D721Med (cell line): ENCODE measurements at places on chromosomes 16 and 17.

DNA sequence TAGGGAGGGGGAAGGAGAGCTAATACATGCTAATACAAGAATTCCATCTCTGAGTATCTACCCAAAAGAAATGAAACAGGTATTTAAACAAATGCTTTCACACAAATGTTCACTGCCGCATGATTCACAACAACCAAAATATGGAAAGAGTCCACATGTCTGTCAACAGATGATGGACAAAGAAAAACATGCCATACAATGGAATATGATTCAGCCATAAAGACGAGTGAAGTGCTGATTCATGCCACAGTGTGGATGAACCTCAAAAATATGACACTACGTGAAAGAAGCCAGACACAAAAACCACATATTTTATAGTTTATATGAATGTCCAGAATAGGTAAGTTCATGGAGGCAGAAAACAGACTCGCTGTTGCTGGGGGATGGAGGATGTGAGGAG lies 321.4 kb downstream of the FOXL1 start:
- no peak for DNase-seq

GRCh38 chr17:69043098-69043734 lies 17.5 kb downstream of the ABCA9 start:
- DNase-seq, result no peak

DNA sequence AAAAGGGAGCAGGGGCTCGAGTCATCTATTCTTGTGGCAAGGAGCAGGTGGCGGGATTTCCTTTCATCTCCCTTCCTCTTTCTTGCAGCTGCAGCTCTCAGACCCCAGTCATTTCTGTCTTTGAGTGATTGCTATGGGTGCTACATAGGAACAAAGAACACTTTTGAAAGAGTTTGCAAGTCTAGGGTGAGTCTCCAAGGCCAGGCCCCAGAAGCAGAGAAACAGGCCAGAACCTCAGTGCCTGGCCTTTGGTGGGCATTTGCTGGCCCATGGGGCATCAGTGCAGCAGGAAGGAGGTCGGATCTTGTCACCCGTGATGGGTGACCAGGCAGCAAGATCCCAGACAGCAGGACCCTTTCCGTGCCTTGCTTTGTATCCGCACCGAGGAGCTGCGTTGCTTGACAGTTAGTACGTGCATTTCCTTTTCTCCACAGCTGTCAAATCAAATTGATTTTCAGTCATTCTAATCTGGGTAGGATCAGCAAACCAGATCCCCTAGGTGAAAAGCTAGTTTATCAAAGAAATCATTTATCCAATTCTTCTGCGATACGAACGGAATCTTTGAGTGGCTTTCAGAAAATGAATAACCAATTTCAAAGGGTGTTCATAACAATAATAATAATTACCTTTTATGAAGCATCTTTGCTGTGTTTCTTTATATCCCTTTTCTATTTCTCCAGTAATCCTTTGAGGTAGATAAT lies 244.6 kb upstream of the MAF start:
- no peak for DNase-seq

GRCh38 chr17:61380217-61380835 lies 19.3 kb upstream of the TBX2 start:
- no peak for DNase-seq

- no peak for DNase-seq
These were observed 122.6 kb upstream of the GSE1 start for GRCh38 chr16:85490407-85491057.

DNA sequence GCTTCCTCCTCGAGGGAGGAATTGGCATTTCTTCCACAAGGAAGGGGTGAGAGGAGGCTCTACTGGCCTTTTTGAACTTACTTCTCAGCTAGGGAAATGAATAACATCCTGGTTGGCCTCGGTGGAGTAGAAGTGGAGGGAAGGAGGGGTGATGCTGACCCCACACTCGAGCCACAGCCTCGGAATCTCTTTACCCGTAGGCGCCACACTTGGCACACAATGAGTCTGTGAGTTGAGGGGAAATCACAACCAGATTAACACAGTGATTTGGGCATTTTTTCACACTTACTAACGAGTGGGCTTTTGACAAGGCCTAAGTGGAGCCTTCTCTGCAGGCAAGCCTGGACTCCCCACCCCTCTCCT lies 47.3 kb upstream of the TBX2 start:
- DNase-seq, result no peak

DNA sequence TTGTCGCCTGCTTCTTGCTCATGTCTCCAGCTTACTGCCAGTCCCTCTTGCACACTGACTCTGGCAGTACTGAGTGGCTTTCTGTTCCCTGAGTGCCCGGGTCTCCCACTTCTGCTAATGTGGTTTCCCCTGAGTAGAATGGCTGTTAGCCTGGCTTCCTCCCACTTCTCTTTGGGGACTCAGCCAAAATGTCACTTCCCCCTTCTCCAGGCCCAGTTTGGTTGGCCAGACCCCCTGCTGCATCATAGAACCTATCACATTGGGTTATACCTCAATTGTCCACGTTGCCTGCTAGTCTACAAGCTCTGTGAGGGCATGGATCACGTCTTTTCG lies 304.4 kb downstream of the HS3ST3B1 start:
- DNase-seq, result no peak

- no peak for DNase-seq
These were observed 22.3 kb downstream of the MYH11 start for GRCh38 chr16:15834502-15834901.

- no peak for DNase-seq
These were observed 9.3 kb downstream of the SBK1 start for GRCh38 chr16:28301620-28302019.

DNA sequence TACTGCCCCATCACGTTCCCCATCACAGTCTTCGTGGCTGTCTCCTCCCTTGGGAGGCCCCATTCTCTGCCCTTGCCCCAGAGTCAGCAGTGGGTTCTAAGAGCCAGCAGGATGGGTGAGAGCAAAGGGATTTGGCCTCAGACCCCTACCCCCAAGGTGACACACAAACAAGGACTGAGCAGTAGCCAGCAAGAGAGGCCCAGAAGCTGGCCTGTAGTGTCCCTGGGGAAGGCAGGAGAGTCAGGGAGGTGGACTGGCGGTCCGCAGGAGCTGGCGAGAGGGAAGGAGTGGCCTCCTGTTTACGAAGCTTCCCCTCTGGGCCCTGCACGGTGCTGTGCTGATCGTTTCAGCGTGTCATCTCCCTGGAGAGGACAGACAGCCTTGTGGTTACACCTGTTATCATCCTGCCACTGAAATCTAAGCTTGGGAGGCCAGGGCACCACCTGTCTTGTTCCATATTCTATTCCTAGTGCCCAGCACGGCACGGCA lies 8.4 kb downstream of the WDR81 start:
- DNase-seq, result no peak

DNA sequence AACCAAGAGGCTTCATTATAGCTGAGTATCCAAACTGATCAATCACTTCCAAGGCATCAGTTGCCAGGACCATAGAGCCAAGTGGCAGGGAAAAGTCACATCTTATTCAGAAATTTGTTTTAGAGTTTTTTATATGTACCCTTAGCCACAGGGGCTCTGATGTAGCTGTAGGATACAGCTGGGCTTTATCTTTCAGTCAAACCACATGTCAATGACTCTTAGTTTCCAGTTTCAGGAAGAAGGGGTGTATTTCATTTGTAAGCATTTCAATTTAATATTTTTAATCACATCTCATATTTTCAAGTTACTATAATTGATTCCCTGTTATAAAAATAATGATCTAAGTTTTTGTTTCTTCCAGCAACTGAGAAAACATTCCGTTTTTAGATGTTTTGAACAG lies 2.9 kb upstream of the FLCN start:
- no peak for DNase-seq

DNA sequence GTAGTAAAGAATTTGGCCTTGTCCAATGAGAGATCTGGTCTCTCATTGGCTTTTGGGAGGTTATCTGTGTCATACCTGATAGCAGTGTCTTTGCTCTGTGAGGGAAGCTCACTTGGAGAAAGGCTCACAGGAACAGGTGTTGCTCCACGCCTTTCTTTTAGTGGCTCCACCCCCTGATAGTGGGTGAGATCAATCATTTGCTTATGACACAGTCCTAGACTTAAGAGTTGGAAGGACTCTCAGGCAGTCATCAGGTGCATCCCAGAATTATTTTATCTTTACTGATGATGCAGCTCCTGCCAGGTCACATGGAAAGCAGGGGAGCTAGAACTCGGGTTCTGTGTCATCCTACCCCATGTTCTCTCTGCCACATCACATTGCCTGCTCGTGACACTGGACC lies 59.3 kb downstream of the CENPV start:
- DNase-seq, result no peak

DNA sequence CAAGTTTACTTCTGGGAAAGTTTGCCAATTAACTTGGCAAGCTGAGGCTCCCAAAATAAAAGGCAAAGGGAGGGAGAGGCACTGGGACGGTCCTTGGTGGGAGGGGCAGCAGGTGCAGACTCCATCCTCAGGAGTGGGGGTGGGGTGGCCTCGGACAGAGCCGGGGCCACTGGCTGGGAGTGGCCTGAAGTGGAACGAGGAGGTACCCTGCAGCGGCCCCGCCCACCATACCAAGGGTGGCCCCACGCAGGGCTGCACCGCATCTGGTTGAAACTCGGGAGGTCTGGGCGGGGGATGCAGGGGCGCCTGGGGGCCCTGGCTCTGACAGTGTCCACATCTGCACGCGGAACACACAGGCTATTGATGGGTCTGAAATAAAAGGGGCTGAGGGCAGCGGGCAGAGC lies 42.4 kb upstream of the SLC38A10 start:
- DNase-seq, result no peak

- no peak for DNase-seq
These were observed 7.5 kb upstream of the ARMC5 start for GRCh38 chr16:31451681-31452351.

DNA sequence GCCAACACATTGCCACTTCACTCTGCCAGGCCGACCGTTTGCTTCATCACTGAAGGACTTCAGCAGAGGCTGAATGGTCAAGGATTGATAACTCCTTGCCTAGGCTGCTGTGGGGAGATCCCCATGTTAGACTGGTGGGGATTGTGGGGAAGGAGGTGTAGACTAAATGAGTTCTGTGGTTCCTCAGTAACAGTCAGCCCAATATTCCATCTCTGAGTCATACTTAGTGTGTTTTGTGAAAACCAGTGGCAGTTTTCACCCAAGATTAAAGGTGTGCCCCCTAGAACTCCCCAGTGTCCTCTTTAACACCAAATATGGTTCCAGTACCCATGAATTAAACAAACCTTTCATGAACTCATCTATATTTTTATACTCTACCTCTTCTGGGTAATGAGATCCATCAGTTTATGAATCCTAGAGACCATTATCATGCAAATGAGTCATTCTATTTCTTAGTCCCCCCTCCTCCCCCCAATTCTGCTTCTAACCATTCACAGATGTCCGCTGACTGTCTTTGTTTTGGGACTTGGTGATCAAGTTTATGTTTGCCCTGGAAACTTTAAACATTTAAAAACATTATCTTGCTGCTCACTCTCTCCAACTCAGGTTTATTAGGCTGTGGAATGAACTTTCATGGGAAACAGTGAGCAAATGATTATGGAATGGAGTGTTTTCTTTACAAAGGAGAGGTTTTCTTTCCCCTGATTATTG lies 66.8 kb upstream of the GAS7 start:
- no peak for DNase-seq

GRCh38 chr17:74186498-74186897 lies 17.0 kb upstream of the RPL38 start:
- DNase-seq, result no peak

GRCh38 chr16:84514874-84515835 lies 10.7 kb upstream of the MEAK7 start:
- DNase-seq, result no peak

GRCh38 chr16:17083628-17084027 lies 387.1 kb downstream of the XYLT1 start:
- no peak for DNase-seq

- no peak for DNase-seq
These were observed 58.3 kb downstream of the PLD6 start for GRCh38 chr17:17147821-17148220.

DNA sequence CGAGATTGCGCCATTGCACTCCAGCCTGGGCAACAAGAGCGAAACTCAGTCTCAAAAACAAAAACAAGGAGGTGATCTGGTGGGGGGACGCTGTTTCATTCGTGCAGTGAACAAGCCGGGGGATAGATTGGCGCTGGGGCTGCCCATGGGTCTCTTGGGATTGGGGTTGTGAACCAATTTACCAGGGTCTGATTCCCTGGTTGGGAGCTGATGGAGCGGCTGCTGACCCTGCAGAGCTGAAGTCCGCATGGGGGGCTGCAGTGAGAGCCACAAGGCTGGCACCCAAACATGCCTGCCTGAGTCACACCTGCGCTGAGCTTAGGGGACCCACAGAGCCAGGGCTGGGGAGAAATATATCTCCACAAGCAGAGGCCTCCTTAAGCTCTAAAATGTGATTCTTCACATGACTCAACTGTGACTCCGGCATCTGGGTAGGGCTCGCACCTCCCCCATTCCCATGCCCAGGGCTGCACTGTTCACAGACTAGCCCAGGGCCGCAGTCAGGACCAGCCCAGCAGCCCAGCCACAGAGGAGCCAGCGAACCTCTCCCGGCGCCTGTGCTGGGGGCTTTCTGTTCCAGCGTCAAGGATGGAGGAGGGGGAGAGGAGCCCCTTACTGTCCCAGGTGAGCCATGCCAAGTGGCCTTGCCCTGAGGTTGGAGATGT lies 5.0 kb downstream of the TSPAN10 start:
- no peak for DNase-seq

DNA sequence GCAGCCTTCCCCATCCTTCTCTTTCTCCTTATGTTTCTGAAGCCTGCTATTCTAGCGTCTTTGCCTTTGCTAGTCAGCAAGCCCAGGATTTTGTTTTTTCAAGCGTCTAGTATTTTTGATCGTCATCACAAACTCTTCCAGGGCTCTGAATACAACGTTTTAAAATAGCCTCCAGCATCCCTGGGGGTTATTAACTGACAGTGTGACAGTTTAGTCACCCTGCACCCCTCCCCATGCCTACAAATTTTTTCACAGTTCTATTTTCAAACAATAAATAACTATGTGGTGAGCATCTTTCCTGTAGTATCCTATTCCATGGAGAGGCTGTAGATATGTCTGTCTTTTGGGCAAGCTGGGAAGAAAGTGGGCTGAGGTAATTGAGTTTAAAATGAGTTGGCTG lies 280.9 kb downstream of the MAP2K4 start:
- no peak for DNase-seq

DNA sequence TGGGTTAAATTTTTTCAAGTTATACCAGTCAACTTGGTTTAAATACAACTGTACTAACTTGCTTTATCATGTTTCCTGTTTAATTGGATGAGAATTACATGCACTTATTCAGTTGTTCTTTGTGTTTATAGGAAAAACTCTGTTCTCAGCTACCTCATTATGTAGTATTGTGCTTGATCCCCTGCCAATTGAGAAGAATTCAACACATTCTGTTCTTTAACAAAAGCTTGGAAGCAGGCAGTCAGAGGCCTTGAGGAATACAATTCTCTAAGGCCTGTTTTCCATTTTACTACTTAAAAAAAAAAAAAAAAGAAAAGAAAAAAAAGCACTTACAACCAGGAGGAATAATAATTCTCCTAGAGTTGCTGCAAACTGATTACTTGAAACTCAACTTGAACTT lies 60.6 kb upstream of the CMIP start:
- no peak for DNase-seq

- DNase-seq, result peak; percentile 65
These were observed 471.6 kb downstream of the SOX9 start for GRCh38 chr17:72592242-72592966.

- no peak for DNase-seq
These were observed 693.5 kb upstream of the EEF2KMT start for GRCh38 chr16:5791011-5791657.
